ENCODE measurements at places on chromosomes 2 and 18.

- DNase-seq, result no peak
These were observed 228.5 kb upstream of the ITGA4 start for GRCh38 chr2:181228661-181229060.

GRCh38 chr18:73232933-73233332 lies 365.1 kb upstream of the NETO1 start:
- no peak for DNase-seq

GRCh38 chr2:95006588-95006987 lies 18.9 kb upstream of the MAL start:
- DNase-seq, result no peak

- no peak for DNase-seq
These were observed 41.0 kb upstream of the DOCK10 start for GRCh38 chr2:225083276-225083675.

DNA sequence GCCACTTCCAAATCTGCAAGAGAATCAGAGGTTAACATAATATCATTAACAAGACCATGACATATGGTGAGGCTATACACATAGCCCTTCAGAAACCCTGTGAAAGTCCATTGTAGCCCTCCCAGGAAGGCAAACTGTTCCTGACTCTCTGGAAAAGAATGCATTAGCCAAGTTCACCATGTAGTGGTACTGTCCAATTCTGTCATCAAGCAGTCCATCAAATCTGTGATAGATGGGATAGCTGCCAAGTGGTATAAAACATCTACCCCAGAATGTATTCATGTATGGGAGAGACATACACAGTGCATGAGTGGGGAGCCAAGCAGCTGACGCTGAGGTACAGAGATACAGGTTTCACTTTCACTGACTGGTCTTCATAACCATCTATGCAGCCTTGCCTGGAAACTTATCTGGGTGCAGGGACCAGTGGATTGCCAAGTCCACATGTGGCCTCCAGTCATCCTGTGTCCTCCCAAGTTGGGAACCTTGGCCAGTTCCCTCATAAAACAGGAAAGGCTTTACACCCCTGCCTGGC lies 281.1 kb downstream of the MBD2 start:
- no peak for DNase-seq

DNA sequence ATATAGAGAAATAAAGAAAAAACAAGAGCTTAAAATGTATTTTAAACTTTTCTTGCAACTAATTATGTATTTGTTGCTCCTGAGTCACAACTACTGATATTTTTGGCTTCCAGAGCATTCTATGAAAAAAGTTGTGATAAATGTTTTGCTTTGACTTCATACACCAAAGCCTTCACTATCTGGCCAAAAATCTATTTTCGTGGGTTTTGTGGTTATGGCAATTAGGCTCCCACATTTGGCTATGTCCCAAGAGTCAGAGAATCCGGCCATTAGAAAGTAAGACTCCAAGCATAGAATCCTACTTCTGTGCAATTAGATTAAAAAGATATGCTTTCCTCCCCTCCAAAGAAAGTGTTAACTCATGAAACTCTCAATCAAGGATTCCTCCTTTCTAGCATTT lies 1456.1 kb upstream of the ACVR2A start:
- DNase-seq, result no peak

GRCh38 chr2:193966590-193966989 lies 1690.4 kb upstream of the SLC39A10 start:
- DNase-seq, result no peak

- DNase-seq, result no peak
These were observed 10.2 kb downstream of the SIX3 start for GRCh38 chr2:44951714-44952113.

GRCh38 chr2:121880283-121880682 lies 124.8 kb downstream of the TSN start:
- DNase-seq, result no peak

DNA sequence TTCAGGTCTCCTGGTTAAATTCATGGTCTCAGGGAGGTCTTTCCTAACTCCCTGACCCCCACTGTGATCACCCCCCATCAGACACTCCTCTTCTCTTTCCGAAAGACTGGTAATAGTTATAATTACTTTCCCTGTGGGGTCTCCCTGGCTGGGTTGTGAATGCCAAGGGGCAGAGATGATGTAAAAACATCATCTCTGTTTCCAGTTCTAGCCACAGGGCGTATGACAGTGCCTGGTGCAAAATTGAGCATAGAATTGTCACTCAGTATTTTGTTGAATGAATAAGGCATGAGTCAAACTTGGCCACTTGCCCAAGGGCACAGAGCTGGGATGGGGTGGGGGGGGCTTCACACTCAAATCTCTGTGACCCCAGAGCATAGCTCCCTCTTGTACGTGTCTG lies 65.2 kb downstream of the LTBP1 start:
- DNase-seq, result no peak

- DNase-seq, result no peak
These were observed 60.3 kb downstream of the LONRF2 start for GRCh38 chr2:100262046-100262445.

- DNase-seq, result no peak
These were observed 57.8 kb downstream of the MSH2 start for GRCh38 chr2:47460766-47461165.

- DNase-seq, result no peak
These were observed at the start of gene ATP8B1 for GRCh38 chr18:57803103-57803969. Gene ATP8B1, minus strand, starts transcription at chr18:57803315. Its CDS starts 71,508 bp downstream, at chr18:57731807.

DNA sequence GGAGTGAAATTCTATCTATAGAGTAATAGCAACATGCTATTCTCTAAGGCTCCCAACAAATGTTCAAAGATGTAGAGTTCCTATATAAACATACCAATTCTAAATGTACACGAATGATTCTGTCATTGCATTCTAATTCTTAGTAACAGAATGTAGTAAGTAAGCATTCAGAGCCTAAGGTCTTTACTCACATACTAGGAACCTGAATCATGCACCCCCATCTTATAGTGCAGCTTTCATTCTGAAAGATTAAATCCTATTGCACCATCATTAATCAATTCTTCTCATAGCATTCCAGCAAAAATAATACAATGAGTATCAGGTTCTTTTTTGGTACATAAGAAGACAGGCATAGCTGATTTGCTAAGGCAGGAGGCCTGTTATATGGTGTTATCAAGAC lies 230.0 kb downstream of the NCKAP5 start:
- no peak for DNase-seq

- DNase-seq, result no peak
These were observed 10.1 kb downstream of the RFX8 start for GRCh38 chr2:101464841-101465240.

DNA sequence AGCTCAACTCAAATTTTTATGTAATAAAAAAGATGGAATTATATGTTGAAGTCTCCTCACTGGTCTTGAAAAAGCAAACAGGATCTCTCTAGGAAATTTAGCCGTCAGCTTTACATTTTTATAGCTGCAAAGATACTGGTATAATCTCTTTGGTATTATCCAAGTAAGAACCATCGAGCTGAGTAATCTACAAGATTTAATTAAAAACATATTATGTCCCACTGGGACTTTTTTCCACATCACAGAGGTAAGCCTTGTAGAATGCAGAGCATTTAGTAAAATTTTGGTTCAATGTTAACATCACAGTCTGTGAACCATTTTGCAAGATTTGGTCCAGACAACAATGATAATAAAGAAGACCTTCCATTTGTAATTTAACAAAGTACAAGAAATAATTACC lies 162.6 kb upstream of the SLC39A10 start:
- DNase-seq, result no peak

GRCh38 chr2:176106581-176107539 lies at the start of gene HOXD11:
Gene HOXD11, plus strand, starts transcription at chr2:176107280. Its CDS starts 76 bp downstream, at chr2:176107356.
- no peak for DNase-seq

DNA sequence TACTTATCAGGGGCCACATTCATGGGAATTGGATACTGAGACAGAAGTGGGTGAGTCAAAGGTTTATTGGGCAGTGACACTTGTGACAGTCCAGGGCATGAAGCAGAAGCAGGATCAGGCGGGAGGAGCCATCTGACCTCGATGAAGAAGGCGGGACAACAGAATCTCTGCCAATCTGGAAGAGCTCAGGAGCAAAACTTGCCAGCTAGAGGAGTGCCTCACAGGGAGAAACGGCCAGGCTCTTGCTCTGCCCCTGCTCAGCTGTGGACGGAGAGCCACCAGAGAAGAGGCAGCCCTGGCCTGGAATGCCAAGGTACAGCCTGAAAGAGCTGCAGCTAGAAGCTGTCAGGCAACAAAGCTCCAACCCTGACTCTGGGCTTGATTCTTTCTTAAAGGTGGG lies 16.9 kb downstream of the DAW1 start:
- no peak for DNase-seq

- DNase-seq, result no peak
These were observed 435.6 kb upstream of the GYPC start for GRCh38 chr2:126220331-126220730.

DNA sequence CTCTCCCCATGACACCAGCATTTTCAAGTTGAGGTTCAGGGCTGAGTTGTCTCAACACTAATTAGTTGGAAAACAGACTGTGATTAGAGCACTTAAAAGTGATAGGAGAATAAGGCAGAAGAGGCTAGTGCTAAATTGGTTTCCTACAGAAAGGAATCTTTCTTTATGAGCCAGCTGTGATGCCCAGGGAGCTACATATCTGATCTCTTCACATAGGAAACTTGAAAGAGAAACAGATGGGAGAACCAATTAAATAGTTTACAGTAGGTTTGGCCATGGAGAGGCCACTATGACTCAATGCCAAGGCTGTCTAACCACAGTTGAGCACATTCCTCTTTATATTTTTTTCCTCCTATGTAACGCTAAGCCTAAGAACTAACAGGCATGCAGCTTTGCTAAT lies 418.3 kb upstream of the CYRIA start:
- no peak for DNase-seq

DNA sequence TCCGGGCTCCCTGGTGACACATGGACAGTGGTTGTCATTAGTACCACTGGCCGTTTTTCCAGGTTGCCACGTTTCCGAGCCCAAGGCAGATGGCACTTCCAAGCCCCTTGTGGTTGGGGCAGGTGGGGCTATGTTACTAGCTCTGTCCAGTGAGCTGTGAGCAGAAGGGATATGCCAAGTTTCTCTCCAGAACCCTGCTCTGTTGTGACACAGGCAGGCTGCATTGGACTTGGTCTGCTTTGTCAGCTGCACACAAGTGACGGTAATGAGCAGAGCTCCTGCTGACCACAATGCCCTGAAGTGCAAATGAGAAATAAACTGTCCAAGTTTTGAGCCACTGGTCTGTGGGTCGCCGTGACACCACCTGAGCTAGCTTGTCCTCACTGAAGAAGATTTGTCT lies 118.8 kb downstream of the GYPC start:
- DNase-seq, result no peak

DNA sequence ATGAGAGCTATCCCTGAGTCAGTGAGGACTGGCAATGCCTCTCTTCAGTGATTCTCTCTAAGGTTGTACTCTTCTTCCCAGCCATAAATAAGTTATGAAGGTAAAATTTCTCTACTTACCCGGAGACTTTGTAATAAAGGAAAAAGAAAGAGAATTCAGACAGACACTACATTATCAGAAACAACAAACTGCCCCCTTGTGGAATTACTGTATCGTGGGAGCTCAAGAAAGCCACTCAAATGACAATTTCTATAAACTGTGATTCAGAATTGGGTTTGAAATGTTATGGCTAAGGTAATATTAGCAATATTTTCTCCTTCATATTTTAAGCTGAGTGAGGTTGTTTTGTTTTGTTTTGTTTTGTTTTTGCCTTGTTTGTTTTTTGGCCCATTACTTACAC lies 155.8 kb upstream of the TANK start:
- DNase-seq, result no peak

GRCh38 chr2:171482308-171482707 lies 40.0 kb upstream of the CYBRD1 start:
- no peak for DNase-seq

GRCh38 chr2:26401739-26402541 lies at the start of gene DRC1:
Gene DRC1, plus strand, starts transcription at chr2:26401920. Its CDS starts 70 bp downstream, at chr2:26401990.
- no peak for DNase-seq

DNA sequence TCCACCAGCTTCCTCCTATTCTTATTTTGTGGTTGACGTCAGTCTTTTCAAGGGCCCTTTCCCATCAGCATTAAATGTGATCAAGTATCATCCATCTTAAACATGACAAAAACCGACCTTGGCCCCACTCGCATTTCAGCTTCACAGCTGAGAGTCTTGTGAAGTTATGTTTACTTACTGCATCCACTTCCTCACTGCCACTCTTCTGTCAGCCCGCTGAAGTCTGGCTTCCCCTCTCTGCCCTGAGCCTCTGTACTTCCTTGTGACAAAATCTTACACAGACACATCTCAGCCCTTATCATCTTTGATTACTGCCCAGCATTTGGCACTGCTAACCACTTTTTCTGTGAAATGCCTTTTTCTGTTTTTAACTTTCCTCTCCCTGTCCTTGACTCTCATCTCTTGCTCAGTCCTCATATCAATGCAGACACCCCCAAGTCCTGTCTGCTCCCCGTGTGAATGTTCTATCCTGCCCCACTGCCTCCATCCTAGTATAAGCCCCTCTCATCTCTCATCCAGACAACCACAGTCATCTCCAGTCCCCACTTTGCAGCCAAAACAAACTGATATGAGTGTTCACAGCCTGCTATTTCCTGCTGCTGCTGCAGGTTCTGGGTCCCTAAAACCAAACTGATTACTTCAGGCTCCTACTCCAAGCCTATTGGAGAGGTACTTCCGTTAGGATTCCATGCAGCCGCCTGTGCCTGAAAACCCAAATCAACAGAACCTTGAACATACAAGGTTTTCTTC lies 31.4 kb downstream of the FOSL2 start:
- no peak for DNase-seq

- DNase-seq, result no peak
These were observed 126.0 kb downstream of the MBP start for GRCh38 chr18:77006305-77007175.

DNA sequence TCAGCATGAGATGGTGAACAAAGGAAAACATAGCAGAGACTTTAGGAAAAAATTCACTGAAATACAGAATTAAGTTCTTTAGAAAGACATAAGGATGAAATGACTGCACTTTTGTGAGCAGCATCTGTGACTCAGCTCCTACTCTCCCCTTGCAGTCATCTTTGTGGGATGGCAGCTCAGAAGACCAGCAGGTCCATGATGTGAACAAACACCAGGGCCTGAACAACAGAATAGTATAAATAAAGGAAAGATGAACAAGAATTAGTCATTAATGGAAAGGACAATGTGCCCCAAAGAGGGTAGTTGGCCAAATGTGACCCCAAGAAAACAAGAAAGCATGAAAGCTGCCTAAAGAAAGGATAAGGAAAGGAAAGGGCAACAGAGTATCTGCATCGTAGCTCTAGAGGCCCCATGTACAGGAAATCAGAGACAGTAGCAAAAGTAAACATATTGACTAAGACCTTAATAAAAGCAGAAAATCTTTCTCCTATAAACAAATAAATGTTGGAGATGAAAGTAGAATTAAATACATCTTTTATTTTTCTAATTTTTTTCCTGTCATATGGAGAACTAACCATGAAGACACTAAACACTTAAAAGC lies 318.0 kb downstream of the ZEB2 start:
- DNase-seq, result no peak

DNA sequence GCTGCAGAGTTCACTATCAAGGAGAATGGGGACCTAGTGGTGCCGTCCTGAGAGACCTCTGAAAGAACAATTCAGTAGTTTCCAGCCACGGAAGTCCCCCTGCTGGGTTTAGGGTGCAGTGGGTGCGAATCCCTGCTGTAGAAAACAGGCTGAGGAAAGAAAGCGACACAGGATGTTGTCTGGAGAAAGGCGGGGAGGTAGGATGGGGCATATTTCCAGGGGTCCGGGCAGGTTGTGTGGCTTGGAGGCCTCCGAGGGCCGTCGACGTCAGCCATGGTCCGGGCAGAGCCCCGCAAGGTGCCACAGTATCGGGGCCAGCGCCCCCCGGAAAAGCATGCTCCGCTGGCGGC lies 807 bp upstream of the CREB1 start:
- peak; percentile 39 for DNase-seq
